Colonic mucosa (tissue), 4 donors: ENCODE measurements at places on chromosomes 13 and 19.

- DNase-seq, result no peak
Observed at GRCh38 chr19:30817965-30818567, 445.9 kb downstream of the ZNF536 start.

DNA sequence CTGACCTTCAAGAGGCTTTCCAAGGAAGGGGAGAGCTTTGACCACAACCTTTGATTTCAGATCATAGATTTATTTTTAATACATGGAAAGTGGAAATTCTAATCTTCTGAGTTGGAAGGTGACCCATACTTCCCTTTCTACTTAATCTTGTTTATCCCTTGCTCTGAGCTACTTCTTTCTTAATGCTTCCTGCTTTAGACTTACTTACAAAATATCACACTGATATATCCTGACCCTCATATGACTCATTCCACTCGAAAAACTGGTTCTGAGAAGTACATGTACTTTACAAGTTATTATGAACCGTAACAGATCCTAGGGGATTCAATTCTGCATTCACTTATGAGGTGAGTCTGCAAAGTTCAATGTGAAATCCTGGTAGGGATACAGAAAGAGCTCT, 76.2 kb upstream of the IRS2 start:
- no peak for DNase-seq

- DNase-seq, result no peak
Observed at GRCh38 chr19:32829345-32829896, 40.1 kb downstream of the SLC7A9 start.

DNA sequence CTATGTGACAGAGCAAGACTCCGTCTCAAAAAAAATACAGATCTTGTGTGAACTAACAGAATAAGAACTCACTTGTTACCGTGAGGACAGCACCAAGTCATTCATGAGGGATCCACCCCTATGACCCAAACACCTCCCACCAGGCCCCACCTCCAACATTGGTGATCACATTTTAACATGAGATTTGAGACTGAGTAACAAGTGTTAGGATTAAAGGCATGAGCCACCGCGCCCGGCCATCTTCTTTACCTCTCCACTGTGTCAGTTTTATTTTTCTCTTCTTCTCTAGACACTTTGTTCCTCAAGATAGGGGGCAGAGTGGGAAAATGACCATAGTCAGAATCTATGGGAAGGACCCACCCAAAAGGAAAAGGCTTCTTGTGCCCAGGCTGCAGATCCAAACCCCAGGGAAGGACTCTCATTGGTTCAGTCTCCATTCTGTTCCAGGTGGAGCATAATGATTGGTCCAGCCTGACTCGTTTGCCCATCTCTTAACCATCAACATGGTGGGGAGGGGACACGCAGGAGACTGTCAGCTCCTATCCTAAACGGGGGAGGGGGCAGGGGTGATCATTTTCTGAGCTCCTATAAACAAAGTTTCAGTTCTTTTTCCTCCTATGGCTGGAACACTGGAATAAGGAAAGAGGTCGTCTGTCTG, 1.3 kb upstream of the CALM3 start:
- no peak for DNase-seq

GRCh38 chr13:71461892-71462291, 405.1 kb downstream of the DACH1 start:
- no peak for DNase-seq

DNA sequence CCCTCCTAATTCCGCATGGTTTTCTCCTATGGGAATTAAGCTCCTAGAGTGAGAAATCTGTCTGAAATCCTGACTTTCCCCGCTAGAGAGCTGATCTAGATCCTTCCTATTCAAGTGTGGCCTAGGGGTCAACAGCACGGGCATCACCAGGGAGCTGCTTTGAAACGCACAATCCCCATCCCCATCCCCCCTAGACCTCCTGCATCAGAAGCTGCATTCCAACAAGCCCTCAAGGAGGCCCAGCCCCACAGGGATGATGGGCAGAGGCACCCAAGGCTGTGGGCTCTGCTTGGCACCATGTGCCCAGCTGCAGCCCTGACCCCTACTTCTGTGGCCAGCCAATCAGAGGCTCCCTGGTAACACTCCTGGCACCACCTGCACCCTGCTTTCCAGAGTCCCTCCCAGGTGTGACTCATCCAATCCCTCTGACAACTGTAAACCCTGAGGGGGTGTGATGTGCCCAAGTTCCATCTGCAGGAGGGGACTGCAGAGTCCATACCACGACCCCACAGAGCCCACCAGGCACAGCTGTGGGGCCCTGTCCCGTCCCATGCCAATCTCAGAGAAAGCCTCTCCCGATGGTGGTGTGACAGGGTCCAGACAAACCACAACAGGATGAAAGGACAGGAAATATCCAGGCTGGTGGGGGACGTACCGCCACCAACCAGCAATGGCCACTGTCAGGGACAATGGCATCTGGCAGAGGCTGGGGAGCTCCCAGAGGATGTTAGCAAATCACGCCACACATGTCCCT, 19.8 kb upstream of the SLC35E1 start:
- DNase-seq, result no peak

DNA sequence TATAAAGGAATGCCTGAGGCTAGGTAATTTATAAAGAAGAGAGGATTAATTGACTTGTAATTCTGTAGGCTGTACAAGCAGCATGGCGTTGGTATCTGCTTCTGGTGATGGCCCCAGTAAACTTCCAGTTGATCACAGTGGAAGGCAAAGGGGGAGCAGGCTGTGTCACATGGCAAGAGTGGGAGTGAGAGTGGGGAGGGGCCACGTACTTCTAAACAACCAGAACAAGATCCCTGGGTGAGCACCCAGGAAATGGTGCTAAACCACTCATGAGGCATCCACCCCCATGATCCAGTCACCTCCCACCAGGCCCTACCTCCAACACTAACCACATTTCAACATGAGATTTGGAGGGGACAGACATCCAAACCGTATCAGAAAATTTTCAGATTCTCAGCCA, 3.0 kb upstream of the RNF113B start:
- DNase-seq, result no peak

- no peak for DNase-seq
Observed at GRCh38 chr19:50210425-50210824, 7.0 kb downstream of the MYH14 start.

DNA sequence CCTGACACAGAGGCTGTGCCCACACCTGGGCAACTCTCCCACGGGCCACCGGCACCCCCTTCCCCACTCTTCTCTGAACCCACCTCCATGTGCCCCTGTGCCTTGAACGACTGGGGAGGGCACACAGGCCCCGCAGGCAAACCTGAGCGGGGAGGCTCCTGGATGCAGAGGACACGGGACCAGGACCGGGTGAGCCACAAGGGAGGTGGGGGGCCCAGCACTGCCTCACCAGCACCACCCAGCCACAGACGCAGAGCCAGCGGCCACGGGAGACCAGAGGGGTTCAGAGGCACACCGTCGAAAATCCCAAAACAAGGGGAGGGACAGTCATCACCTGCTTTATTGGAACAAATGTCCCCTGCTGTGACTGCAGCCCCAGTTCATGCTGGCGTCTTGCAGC, 49.4 kb downstream of the STK24 start:
- no peak for DNase-seq
